Adipose tissue (tissue), 3 donors: ENCODE measurements at places on chromosomes 2 and 18. TPM values are rescaled to one million over a fixed set of nuclear protein-coding genes. Genes with fewer than 3 reads are reported as not detected.

EML6 gene
- 0.74 TPM for polyA plus RNA-seq

MPPE1 gene
- 26.0 TPM for polyA plus RNA-seq

DSG4 gene
- polyA plus RNA-seq, result not detected

STARD6 gene
- polyA plus RNA-seq, result not detected

ABCG8 gene
- 0.12 TPM for polyA plus RNA-seq

PROKR1 gene
- 0.02 TPM for polyA plus RNA-seq

TEX51 gene
- not detected for polyA plus RNA-seq

ASPRV1 gene
- polyA plus RNA-seq, result 2.4 TPM

MC4R gene
- not detected for polyA plus RNA-seq

ADGRF3 gene
- 0.22 TPM for polyA plus RNA-seq

CD8B2 gene
- 0.06 TPM for polyA plus RNA-seq

ZNG1B gene
- polyA plus RNA-seq, result 14.8 TPM

TRAPPC12 gene
- 48.3 TPM for polyA plus RNA-seq

PTPRN gene
- 15.5 TPM for polyA plus RNA-seq

POTEJ gene
- polyA plus RNA-seq, result not detected

SLC9A4 gene
- 0.11 TPM for polyA plus RNA-seq

RIT2 gene
- not detected for polyA plus RNA-seq
